Stomach (tissue), 19 donors: ENCODE measurements at places on chromosomes 5 and 9. TPM values are rescaled to one million over a fixed set of nuclear protein-coding genes. Genes with fewer than 3 reads are reported as not detected.
A peak's percentile ranks its signal among the peaks of the same experiment; 100 is the strongest.

DNA sequence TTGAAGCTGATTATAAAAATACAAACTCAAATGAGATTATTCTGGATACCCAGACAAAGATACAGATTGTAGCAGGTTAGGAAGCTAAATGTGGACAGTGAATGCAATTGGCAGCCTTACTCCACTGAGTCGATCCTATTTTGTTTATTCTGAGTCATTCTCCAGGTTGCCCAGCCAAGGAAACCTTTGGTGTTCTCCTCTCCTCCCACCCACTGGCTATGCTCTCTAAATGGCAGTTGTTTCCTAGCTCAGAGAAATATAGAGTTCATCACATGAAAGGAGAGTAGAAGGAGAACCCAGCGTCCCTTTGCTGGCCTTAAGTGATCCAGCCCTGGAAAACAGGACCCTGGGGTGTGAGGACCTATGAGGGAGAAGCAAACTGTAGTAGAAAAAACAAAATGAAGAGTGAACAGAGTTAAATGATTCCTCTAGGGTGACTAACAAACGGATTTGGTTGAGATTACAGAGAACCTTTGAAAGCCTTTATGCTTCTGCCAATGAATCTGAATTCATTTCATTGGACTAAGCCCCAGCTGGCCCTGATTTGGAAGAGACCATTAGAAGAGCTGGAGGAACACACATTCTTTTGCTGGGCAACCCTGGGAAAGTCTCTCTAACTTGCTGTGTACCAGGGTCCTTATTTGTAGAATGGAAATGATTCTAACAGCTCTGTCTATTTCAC is 95.1 kb downstream of the BRINP1 start:
- H3K4me1 ChIP-seq: no peaks in the 10 kb centered on the region
- H3K4me3 ChIP-seq: no peak overlapping the region
- H3K36me3 ChIP-seq: no peaks in the 10 kb centered on the region
- peaks cover 11% of the 10 kb centered on the region for H3K27me3 ChIP-seq
- no peak overlapping the region for H3K27ac ChIP-seq
- no peak for DNase-seq

- DNase-seq: no peak
- no peaks in the 10 kb centered on the region for H3K36me3 ChIP-seq
- H3K27me3 ChIP-seq: no peaks in the 10 kb centered on the region
- no peak overlapping the region for H3K4me3 ChIP-seq
- H3K27ac ChIP-seq: no peak overlapping the region
- no peaks in the 10 kb centered on the region for H3K4me1 ChIP-seq
Measured at GRCh38 chr5:27311544-27311943, 273.2 kb upstream of the CDH9 start.

DNA sequence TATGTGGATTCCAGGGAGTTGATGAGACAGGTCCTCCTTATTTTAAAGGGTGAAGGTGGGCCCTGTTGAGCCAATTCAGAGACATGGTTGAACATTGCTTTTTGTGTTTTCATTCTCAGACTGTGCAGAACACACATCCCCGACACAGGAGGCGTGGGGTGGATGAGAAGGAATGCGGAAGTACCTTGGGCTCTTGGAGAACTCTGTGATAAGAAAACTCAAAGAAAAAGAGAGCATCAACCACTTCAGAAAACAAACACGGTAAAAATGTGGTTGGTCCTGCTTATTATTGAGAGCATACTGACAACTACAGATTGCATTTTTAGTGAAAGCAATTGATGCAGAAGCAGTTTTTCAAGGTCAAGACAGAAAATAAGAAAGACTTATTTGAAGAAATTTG is 659.8 kb downstream of the IRX1 start:
- DNase-seq: no peak
- H3K4me3 ChIP-seq: no peak overlapping the region
- no peaks in the 10 kb centered on the region for H3K27me3 ChIP-seq
- no peaks in the 10 kb centered on the region for H3K36me3 ChIP-seq
- no peak overlapping the region for H3K27ac ChIP-seq

- H3K4me1 ChIP-seq: no peaks in the 10 kb centered on the region
- no peak overlapping the region for H3K27ac ChIP-seq
- no peaks in the 10 kb centered on the region for H3K27me3 ChIP-seq
- no peaks in the 10 kb centered on the region for H3K36me3 ChIP-seq
- no peak overlapping the region for H3K4me3 ChIP-seq
Measured at GRCh38 chr9:90544488-90544887, 98.1 kb downstream of the DIRAS2 start.

GRCh38 chr5:54463713-54464112 is 8.2 kb downstream of the HSPB3 start:
- DNase-seq: no peak
- H3K4me1 ChIP-seq: no peaks in the 10 kb centered on the region
- no peaks in the 10 kb centered on the region for H3K36me3 ChIP-seq
- no peak overlapping the region for H3K27ac ChIP-seq
- H3K27me3 ChIP-seq: no peaks in the 10 kb centered on the region

GRCh38 chr9:113520109-113520642 is 56.6 kb downstream of the RGS3 start:
- H3K4me3 ChIP-seq: no peak overlapping the region
- no peaks in the 10 kb centered on the region for H3K27me3 ChIP-seq
- peaks cover 56% of the 10 kb centered on the region for H3K4me1 ChIP-seq
- no peak for DNase-seq
- H3K36me3 ChIP-seq: peaks cover 8% of the 10 kb centered on the region

DNA sequence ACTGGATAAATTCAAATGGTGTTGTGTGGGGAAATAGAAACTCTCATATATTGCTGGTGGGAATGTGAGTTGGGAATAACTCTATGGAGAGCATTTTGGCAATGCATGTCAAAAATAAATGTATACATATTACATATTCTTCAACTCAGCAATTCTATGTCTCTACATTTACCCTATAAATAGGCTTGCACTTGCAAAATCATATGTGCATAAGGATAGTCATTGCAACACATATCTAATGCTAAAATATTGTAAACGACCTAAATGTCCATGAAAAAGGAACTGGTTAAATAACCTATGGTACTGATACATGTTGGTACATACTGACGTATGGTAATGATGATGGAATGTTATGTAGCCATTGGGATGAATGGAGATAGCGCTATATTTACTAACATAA is 94.5 kb upstream of the CHD1 start:
- no peak for DNase-seq
- H3K27ac ChIP-seq: no peak overlapping the region
- peaks cover 34% of the 10 kb centered on the region for H3K4me1 ChIP-seq
- H3K27me3 ChIP-seq: no peaks in the 10 kb centered on the region
- no peaks in the 10 kb centered on the region for H3K36me3 ChIP-seq
- H3K4me3 ChIP-seq: no peak overlapping the region

GRCh38 chr5:102418531-102418930 is 80.3 kb downstream of the SLCO6A1 start:
- no peak overlapping the region for H3K4me3 ChIP-seq
- no peak for DNase-seq
- no peaks in the 10 kb centered on the region for H3K27me3 ChIP-seq
- H3K27ac ChIP-seq: no peak overlapping the region
- no peaks in the 10 kb centered on the region for H3K36me3 ChIP-seq
- no peaks in the 10 kb centered on the region for H3K4me1 ChIP-seq

- DNase-seq: no peak
- no peaks in the 10 kb centered on the region for H3K27me3 ChIP-seq
- H3K27ac ChIP-seq: no peak overlapping the region
- no peaks in the 10 kb centered on the region for H3K4me1 ChIP-seq
- no peak overlapping the region for H3K4me3 ChIP-seq
Measured at GRCh38 chr9:28471261-28471660, 898.0 kb upstream of the C9orf72 start.

DNA sequence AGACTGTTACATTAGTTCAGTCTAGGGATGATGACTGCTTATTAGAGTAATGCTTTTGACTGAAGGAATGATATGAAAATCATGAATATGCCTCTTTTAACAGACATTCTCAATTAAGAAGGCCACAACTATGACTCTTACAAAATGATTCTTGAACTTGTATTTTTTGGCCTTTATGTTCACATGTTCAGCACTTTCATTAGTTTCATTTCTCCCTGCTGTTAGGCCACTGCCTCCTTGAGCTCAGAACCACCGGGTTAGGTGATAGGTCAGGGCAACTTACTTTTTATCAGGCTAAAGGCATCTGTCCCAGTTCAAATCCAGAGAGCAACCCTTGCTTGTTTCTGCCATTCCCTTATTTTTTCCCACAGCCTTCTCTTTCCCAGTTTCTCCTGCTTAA is 235.2 kb upstream of the ELL2 start:
- no peak for DNase-seq
- peaks cover 70% of the 10 kb centered on the region for H3K4me1 ChIP-seq
- no peak overlapping the region for H3K27ac ChIP-seq
- no peak overlapping the region for H3K4me3 ChIP-seq
- H3K27me3 ChIP-seq: no peaks in the 10 kb centered on the region

DNA sequence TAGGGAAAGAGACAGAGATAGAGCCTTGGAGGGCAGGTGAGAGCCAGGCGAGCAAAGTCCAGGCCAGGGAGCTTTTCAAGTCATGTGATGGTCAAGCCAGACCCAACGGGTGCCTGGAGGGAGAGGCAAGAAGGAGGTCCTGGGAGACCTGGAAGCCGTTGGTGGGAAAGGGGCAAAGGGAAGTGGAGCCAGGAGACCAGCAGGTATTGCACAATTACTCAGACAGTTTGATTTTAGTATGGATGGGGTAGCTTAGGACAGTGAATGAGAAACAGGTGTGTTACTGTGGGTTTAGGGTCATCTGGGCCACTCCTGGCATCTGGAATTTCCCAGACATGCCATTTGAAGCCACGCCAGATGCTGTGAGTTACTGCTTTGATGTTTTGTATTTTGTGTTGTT is 5.1 kb downstream of the SECISBP2 start:
- peaks cover 58% of the 10 kb centered on the region for H3K4me1 ChIP-seq
- H3K27me3 ChIP-seq: no peaks in the 10 kb centered on the region
- H3K36me3 ChIP-seq: peaks cover 44% of the 10 kb centered on the region

DNA sequence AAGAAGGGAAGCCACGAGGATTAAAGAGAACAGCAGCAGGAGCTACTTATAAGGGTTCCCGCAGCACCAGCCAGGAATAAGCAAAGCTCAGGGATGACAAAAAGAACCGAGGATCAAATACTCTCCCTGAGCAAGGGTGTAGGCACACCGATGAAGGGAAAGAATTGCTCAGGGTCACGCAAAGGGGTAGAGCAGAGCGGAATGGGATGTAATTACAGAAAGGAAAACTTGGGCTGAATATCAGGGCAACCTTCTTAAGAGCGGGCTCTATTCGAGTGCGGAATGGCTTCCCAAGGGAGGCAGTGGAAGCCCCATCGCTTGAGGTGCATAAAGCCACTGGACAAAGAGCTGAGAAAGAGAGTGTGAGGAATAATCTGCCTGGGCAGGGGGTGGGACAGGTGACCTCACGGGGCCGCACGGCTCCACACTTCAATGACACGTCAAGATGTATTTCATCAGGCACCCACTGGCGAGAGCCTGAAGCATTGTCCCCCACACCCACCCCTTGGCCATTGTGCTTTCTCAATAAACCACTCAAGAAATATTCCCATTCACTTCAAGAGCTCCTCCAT is 162.2 kb downstream of the EBF1 start:
- H3K4me1 ChIP-seq: no peaks in the 10 kb centered on the region
- H3K4me3 ChIP-seq: no peak overlapping the region
- H3K36me3 ChIP-seq: no peaks in the 10 kb centered on the region
- no peaks in the 10 kb centered on the region for H3K27me3 ChIP-seq

DNA sequence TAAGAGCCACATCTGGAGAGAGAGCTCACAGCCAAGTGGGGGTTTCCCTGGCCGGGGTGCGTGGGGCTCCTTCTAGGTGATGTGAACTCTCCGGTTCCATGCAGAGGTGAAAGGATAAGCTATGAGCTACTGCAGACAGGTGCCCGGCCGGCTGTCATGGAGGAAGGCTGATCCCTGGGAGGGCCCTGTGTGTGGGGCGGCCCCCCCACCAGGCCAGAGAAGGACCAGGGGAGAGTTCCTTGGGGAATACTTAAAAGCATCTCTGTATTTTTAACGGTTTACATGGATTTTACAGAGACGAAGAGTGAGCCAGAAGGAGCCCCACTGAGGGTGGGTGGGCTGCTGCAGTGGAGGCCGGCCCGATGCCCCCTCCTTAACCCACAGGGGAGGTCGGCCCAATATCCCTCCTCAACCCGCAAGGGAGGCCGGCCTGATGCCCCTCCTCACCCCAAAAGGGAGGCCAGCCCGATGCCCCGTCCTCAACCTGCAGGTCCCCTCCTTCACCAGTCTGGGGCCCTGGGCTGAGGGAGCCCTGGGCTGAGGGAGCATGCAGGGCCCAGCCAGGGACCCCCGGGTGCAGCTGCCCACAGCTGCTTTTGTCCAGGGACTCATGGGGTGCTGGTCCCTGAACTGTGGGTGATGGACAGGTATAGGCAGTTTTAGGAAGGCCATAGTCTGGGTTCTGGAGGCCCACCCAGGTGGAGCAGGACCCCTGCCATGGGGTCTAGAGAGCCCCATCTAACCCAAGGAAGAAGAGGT is 31.9 kb downstream of the MRPL36 start:
- DNase-seq: no peak
- no peak overlapping the region for H3K4me3 ChIP-seq
- H3K36me3 ChIP-seq: no peaks in the 10 kb centered on the region
- H3K27me3 ChIP-seq: no peaks in the 10 kb centered on the region
- no peak overlapping the region for H3K27ac ChIP-seq
- H3K4me1 ChIP-seq: no peaks in the 10 kb centered on the region

DNA sequence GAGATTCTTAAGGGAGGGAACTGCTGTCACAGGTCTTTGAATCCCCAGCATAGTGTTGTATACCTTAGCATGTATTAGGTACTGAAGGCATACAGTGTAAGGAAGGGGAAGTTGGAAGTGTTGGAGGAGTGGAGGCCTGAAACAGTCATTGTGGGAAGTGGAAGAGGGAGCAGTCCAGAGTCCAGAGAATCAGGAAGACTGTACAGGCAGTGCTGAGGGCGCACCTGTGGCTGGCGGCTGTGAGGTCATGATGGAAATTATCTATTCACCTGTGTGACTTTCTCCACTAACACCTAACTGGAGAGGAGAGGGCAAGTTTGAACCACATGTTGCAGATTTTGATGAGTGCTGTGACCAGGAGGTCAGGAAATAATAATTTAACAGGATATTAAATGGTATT is 119.7 kb upstream of the NIPBL start:
- H3K4me1 ChIP-seq: no peaks in the 10 kb centered on the region
- H3K36me3 ChIP-seq: no peaks in the 10 kb centered on the region
- H3K27ac ChIP-seq: no peak overlapping the region
- H3K4me3 ChIP-seq: no peak overlapping the region
- H3K27me3 ChIP-seq: no peaks in the 10 kb centered on the region

DNA sequence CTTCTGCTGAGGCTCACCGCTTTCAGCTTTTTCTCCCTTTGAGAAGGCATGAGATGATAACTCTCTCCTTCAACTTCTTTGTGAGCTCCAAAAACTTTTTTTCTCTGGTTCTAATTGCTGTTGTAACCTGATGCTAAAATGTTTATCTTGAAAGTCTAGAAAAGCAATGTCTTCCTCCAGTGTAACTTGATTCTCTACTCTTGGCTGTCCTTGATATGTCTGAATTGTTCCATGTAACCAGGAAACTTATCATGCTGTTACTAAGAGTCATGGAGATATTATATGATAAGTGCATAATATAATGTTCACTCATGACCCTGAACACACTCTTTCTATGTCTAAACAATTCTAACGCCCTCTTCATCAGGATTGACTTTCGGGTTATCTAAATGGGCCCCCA is 128.0 kb upstream of the ABCA1 start:
- H3K27ac ChIP-seq: no peak overlapping the region
- no peaks in the 10 kb centered on the region for H3K27me3 ChIP-seq

- H3K27ac ChIP-seq: peak overlapping the region; percentile 25
- H3K4me3 ChIP-seq: no peak overlapping the region
- no peaks in the 10 kb centered on the region for H3K27me3 ChIP-seq
- DNase-seq: no peak
- peaks cover 24% of the 10 kb centered on the region for H3K4me1 ChIP-seq
Measured at GRCh38 chr5:963673-964531, 44.7 kb upstream of the NKD2 start.

The GCNT1 gene
- 3.1 TPM for polyA plus RNA-seq

The EIF4EBP3 gene
- polyA plus RNA-seq: 90.9 TPM

The DDX4 gene
- polyA plus RNA-seq: not detected

The PTGR1 gene
- polyA plus RNA-seq: 31.1 TPM

The RXFP3 gene
- not detected for polyA plus RNA-seq

The MTMR12 gene
- polyA plus RNA-seq: 15.0 TPM

The SUSD1 gene
- 6.3 TPM for polyA plus RNA-seq
